ENCODE measurements at places on chromosomes 11 and 22.

DNA sequence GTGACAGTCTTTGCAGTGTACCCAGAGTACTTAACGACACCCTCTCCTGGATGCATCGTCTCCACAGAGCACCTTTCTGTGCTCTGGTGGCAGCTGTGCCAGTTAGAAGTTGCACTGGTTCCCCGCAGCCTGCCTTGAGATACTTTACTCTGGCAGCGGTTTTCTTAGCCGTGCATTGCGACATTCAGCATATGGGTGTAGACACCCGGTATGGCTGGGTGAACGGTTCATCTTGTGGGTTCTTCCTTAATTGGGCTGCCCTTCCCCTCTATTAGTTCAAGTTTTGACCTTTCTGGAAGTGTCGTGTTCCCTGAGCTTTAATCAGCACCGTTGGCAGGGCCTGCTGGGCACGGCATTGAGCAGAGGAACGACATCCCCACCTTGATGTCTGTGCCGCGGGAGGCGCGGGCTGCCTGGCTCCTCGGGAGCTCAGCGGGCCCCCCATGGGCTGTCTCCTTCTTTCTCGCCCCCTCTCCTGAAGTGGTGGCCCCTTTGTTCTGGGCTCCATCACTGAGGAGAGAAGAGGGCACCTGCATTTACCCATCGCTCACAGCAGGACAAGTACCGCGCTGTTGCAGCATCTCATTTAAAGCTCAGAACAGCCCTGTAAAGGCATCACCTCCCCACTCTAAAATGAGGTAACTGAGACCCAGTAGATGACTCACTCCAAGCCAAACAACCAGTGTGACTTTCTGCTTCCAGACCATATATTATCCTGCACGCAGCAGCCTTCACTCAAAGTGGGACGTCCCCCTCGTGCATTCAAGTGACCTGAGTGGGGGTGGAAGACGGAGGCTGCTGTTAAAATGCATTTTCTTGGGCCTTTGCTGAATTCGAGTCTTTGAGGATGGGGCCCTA, 13.3 kb downstream of the FAM83F start:
- no peak for DNase-seq

DNA sequence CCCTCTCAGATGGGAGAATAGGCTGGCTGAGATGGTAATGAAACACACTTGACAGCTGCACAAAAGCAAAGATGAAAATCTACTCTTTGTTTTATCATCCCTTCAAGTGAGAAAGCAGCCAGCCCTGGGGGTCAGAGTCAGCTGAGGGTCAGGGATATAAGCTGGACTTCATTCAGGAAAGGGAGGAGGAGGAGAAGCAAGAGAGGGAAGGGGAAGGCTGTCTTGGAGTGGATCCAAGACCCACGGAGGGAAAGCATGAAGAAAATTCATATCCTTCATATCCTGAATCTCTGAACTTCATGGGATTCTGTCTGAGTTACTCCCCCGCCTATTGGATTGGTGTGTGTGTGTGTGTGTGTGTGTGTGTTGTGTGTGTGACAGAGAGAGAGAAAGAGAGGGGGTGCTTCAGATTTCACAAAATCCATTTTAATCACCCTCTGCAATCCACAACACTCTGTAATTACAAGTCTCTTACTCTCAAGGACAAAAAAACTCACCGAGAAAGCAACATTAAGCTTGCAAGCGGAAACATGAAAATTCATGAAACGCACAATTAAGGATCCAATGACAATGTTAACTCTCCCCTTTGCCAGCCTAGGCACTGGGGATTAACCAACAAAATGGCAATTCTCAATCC, 327.7 kb downstream of the TENM4 start:
- no peak for DNase-seq

DNA sequence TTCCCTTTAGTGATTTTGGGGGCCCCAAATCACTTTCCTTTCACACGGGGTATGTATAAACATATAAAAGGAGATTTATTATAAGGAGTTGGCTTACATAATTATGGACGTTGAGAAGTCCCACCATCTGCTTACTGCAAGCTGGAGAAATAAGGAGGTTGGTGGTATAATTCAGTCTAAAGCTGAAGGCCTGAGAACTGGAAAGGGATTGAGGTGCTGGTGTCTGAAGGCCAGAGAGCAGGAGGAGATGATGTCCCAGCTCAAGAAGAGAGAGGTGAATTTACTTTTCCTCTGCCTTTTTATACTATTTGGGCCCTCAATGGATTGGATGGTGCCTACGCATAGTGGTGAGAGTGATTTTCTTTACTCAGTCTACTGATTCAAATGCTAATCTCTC, 1.3 kb upstream of the ZNF202 start:
- DNase-seq = no peak

GRCh38 chr11:23124996-23125395, 264.7 kb upstream of the CCDC179 start:
- no peak for DNase-seq

GRCh38 chr11:60718524-60719316, 5.8 kb upstream of the MS4A18 start:
- no peak for DNase-seq

DNA sequence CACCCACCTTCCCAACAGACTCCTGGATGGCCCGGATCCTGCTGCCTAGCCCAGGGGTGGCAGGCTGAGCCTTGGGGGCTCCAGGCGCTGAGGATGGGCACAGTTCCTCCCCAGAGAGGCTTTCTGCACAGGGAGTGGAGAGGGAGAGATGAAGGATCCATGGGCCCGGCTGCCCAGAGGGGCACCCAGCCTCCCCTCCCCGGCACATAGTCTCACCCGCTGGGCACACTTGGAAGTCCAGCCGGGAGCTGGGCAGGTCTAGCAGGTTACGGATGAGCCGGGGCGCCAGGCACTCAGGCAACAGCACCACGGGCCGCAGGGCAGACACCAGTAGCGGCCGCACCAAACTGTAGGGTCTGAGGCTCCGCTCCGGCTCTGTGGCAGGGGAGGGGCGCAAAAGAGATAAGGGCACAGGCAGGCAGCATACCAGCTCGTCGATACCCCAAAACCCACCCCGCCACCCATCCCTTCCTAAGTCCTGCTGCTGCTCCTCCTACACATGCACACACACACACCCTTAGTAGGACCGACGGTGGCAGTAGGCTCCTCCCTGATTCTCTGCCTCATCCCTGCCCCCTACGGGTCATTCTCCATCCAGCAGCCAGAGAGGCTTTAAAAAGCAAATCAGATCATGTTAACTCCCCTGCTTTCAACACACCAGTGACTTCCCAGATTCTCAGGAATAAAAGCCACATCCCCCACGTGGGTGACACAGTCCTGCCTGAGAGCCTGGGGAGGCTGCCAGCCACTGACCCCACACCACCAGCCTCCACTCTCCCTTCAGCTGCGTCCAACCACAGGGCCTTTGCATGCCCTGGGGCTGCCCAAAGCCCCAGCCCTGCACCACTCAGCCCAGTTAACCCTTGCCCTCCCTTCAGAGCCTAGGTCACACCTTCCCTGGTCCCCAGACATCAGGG, 6.5 kb upstream of the MFNG start:
- no peak for DNase-seq
